ENCODE measurements at places on chromosomes 1 and 21. TPM values are rescaled to one million over a fixed set of nuclear protein-coding genes. Genes with fewer than 3 reads are reported as not detected.

Gene VSIG8
- not detected for polyA plus RNA-seq

Gene C1orf116
- polyA plus RNA-seq, result not detected

GRCh38 chr1:239619190-239619589 lies 232.8 kb downstream of the CHRM3 start:
- no peak for DNase-seq

Gene HECTD3
- polyA plus RNA-seq, result 27.7 TPM

DNA sequence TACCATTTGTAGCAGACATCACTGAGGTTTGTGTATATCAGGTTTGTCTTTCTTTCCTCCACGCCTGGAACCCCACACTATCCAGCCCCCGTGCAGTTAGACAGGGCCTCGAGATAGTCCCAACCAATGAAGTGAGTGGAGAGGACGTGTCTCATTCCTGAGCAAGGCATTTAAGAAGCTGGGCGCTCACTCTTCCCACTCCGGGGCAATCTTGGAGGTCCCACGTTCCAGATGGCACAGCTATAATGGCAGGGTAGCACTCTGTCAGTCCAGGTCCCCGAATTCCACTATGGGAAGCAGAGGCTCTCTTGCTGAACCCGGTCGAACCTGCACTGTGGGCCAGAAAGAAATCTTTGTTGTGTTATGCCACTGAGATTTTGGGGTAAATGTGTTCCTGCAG lies 57.3 kb upstream of the CSF3R start:
- no peak for DNase-seq

GRCh38 chr1:89844241-89844807 lies 23.5 kb downstream of the LRRC8D start:
- DNase-seq, result no peak

Gene MCOLN2
- polyA plus RNA-seq, result 0.29 TPM

DNA sequence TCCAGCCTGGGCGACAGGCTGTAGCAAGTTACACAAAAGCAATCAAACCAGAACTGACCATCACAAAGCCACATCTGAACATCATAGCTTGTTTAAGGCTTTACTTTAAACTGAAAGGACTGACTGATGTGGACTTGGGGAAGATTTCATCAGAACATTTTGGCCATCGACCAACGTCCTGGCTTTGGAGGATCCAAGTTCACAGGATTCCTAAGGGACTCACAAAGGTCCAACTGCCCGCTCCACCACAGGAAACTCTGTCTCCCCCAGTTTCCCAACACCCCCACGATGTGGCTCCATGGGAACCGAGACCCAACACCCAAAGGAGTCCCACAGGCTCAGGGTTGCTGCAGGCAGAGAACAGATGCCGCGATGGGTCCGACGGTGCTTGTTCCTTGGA lies 9.3 kb downstream of the SSU72 start:
- DNase-seq, result no peak

Gene LRRC71
- 0.75 TPM for polyA plus RNA-seq

Data from BJ (cell line).